ENCODE measurements at places on chromosomes 4 and X.

DNA sequence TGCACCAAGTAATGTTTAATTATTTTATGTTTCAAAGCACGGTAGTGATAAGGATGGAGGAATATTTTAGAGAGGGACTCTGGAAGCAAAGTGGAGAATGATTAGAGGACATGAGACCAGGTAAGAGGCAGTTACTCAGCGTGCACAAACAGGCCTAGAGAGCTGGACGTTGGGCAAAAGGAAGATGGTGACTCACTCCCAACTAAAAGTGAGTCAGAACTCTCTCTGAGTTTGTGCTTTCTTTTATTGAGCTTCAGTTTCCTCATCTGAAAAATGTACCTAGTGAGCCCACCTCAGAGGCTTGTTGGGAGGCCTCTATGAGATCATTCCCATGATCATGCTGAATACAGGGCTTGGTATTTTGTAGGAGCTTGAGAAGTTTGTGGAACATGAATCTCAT lies 1.6 kb upstream of the ZC4H2 start:
- DNase-seq: no peak

DNA sequence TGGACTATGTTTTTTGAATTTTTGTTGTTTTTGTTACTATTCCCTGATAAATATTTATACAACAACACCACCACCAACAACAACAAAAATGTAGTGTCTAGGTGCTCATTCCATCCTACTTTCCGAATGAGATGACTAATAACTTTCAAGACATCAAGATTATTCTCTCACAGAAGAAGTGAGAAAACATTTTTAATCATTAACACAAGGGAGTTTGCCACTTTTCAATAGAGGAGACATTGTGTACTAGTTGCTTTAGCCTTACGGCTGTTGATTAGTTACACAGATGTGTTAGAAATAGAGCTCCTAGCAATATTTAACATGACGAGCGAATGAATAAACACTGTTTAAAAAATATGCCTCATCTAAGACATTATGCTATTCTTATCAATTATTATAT lies 898.8 kb downstream of the C4orf33 start:
- no peak for DNase-seq

- DNase-seq: no peak
Observed at GRCh38 chr4:10240691-10241090, 124.1 kb upstream of the WDR1 start.

DNA sequence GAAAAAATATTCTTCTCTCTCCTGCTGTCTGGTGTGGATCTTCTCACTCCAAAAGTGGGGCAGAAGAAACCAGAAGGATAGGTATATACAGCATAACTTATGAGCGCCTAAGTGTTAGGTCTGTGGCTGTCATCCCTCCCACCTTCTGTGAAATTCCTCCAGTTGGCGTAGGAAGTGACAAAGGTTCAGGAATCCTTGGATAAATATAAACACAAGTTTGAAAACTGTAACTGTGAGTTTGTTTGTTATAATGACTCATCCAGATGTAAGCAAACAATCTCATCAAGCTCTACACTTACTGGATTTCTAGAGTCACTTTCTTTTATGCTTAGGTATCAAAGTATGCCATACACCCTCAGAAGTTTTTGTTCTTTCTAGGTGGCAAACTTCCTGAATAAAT lies 405.2 kb downstream of the FAT4 start:
- no peak for DNase-seq

DNA sequence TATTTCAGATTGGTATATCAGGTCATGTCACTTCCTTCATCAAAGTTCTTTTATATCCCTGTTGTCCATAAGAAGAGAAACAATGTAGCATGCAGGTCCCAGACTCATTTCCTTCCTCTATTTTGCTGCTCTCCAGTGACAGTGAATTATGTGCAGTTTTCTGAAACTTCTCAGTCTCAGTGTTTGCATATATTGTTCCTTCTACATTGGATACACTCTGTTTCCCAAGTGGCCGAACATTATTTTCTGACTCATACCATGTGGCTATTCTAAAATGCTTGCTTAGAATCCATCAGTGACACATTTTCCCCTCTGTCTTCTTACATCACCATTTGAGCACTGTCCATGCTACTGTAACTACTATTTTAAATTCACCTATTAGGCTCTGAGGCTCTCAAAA lies 305.7 kb downstream of the PDHA2 start:
- DNase-seq: no peak

- DNase-seq: no peak
Observed at GRCh38 chr4:35942092-35942491, 302.2 kb downstream of the ARAP2 start.
